ENCODE measurements at places on chromosomes 16 and 17.
A peak's percentile ranks its signal among the peaks of the same experiment; 100 is the strongest.

DNA sequence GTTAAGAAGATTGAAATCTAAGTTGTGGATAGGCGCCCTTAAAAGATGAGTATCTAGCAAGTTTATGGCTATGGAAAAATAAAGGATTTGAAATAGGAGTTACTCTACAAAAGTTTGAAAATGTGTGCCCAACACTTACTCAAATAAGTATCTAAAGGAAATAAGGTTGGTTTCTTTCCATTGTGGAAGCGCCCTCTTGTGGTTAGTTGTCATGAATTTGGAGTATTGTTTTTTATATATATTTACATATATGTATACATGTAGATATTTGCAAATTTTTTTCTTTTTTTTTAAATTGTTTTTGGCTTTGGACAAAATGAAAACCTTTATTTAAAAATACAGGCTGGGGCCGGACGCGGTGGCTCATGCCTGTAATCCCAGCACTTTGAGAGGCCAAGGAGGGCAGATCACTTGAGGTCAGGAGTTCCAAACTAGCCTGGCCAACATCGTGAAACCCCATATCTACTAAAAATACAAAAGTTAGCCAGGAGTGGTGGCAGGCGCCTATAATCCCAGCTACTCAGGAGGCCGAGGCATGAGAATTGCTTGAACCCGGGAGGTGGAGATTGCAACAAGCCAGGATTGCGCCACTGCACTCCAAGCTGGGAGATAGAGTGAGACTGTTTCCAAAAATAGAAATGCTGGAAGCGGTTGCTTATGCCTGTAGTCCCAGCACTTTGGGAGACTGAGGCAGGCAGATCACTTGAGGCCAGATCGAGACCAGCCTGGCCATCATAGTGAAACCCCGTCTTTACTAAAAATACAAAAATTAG is 24.0 kb upstream of the VPS4A start:
- no peak for DNase-seq

DNA sequence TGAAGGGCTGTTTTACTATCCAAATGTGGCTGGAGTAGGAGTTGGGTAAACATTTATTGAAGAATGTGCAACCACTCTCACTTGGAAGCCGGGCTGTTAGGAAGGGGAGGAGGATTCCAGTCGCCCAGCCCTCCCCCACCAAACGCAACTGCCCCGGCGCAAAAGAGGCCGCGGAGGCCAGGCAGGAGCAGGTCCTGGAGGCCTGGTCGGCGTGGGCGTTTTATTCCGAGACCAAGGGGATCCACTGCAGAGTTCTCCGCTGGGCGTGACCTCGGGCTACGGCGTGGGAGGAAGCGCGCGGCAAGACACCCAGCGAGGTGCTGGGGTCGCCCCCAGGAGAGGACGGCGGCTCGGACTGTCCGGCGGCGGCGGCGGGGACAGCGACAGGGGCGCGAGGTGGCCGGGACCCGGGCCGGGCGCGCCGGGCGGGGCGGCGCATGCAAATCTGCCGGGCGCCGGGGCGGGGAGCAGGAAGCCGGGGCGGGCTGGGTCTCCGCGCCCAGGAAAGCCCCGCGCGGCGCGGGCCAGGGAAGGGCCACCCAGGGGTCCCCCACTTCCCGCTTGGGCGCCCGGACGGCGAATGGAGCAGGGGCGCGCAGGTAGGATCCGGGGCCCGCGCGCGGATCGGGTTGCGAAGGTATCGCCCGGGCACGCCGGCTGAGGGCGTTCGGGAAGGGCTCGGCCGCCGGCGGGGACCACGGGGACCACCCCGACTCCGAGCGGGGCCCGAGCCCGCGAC is at the start of gene IL4R:
TSS of gene IL4R (plus strand) at position 553 of the 739 bp plus-strand sequence. CDS start 26,230 bp downstream, outside the sequence.
- peak; percentile 87 for DNase-seq

DNA sequence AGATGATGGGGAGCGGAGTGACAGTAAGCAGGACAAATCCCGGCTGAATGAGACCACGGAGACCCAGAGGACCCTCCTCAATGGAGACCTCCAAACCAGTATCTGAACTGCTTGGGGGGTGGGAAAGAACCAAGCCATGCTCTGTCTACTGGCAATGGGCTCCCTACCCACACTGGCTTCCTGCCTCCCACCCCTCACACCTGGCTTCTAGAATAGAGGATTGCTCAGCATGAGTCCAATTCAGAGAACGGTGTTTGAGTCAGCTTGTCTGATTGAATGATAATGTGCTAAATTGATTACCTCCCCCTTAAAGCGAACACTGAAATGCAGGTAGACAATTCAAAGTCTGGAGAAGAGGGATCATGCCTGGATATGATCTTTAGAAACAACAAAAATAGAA is 5.5 kb downstream of the SSTR2 start:
- no peak for DNase-seq

- no peak for DNase-seq
Observed at GRCh38 chr16:49419862-49420261, 46.3 kb downstream of the C16orf78 start.

DNA sequence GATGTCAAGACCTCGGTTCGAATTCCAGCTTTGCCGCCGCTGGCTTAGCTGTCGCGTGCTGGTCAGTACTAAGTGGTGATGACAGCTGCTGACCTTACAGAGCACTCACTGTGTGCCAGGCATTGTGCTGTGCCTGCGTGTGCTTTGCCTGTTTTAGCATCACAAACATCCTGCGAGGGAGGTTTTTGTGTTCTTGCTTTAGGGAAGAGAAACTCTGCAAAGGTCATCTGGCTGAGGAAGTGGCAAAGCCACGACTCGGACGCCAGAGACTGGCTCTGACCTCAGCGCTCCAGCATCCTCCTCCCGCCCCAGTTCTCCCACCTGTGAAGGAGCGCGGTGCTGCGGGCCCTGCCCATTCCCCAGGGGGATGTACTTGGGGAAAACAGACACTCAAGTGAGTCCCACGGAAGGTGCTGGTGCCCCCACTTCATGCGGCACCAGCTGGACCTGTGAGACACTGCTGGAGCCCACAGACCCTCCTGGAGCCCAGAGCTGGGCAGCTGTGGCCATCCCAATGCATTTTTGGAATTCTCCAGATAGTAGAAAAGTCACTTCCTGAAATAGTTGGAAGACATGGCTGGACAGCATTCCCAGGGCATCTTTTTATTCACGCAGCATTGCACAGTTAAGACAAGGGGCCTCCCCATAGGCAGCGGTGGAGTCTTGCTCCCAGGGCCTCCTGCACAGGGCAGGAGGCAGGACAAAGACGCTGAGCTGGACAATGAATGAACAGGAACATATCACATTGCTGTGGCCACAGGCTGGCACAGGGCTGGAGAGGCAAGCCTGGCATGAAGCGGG is 20.0 kb upstream of the HERPUD1 start:
- DNase-seq = no peak

GRCh38 chr17:10162096-10162495 is 36.3 kb downstream of the GAS7 start:
- DNase-seq = no peak

GRCh38 chr16:68948230-68948910 is 105.0 kb downstream of the TANGO6 start:
- DNase-seq = no peak

DNA sequence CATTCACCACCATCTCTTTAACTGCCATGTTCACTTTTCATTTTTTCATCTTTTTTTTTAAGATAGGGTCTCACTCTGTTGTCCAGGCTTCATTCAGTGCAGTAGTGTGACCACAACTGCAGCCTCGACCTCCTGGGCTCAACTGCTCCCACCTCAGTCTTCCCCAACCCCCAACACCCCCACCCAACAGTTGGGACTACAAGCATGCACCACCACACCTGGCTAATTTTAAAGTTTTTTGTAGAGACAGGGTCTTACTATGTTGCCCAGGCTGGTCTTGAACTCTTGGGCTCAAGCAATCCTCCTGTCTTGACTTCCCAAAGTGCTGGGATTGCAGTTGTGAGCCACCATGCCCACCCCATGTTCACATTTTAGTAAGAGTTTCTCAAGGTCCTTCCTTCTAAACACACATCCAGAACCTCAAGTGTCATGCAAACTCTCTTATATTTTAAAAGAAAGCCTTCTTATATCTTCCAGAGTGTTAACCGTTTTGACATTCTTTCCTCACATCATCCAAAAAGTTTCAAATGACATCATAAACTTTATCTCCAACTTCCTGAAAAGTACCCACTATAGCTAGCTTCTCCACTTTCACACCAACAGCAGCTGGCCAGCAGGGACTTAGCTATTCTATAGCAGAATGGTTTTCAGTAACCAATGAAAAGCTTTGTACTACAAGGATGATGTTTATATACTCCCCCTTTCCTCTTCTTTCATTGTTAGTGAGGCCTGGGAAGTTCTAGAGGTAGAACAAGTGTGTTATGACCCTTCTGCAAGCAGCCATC is 49.3 kb downstream of the TRAF4 start:
- no peak for DNase-seq

DNA sequence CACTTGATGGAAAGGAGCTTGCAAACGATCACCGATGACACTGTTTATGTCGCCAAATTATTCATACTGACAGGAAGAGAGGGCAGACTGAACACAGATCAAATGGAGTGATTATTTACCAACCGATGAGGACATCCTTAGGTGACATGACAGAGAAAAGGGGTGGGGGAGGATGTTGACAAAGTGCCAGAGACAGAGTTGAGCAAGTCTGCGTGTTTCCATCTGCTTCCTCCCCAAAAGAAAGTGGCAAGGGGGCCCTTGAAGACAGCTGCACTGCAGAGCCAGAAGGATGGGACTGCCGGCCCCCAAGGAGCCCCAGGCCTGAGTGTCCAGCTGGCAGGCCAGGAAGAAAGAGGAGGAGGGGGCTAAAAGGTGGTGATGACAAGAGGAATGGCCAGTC is 191.0 kb upstream of the RPL38 start:
- no peak for DNase-seq

DNA sequence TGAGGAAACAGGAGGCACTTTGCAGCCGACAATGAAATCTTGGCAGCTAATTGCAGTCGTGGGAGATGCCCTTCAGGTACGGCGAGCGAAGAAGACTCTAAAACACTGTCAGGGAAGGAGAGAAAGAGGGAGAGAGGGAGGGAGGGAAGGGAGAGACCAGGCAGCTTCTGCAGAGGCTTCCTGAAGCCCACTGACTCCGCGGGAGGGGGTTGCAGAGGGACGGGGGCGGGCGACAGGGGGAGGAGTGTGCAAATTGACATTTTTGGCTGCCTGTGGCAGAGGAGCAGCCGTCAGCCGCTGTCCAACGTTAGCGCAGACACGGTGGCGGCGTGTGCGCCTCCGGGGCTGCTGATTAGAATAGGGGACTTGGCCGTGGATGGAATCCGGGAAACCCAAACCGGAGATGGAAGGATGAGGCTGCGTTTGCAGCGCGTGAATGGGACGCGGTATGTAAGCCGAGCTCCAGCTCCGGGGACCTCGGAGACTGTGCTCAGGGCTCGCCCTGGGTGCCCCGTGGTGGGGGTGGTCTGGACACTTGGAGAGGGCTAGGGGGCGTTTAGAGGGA is 849.1 kb upstream of the RBFOX1 start:
- DNase-seq = no peak

DNA sequence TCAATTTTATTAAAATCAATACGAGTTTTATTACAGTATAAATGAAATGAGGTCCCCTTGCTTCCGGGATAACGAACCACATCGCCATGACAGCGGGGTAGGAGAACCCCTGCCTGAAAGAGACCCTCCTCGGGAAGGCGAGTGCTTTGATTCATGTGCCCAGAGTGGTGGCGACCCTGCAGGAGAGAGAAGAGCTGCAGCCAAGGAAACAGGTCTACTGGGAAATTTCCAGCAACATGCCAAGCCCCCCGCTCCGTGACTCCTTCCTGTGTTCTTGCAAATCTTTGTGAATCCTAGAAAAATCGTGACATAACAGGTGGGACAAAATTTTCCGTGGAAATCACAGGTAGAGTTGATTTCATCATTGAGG is 162.5 kb downstream of the WSCD1 start:
- no peak for DNase-seq

- DNase-seq = no peak
Observed at GRCh38 chr16:25048146-25048618, 33.0 kb upstream of the ARHGAP17 start.

DNA sequence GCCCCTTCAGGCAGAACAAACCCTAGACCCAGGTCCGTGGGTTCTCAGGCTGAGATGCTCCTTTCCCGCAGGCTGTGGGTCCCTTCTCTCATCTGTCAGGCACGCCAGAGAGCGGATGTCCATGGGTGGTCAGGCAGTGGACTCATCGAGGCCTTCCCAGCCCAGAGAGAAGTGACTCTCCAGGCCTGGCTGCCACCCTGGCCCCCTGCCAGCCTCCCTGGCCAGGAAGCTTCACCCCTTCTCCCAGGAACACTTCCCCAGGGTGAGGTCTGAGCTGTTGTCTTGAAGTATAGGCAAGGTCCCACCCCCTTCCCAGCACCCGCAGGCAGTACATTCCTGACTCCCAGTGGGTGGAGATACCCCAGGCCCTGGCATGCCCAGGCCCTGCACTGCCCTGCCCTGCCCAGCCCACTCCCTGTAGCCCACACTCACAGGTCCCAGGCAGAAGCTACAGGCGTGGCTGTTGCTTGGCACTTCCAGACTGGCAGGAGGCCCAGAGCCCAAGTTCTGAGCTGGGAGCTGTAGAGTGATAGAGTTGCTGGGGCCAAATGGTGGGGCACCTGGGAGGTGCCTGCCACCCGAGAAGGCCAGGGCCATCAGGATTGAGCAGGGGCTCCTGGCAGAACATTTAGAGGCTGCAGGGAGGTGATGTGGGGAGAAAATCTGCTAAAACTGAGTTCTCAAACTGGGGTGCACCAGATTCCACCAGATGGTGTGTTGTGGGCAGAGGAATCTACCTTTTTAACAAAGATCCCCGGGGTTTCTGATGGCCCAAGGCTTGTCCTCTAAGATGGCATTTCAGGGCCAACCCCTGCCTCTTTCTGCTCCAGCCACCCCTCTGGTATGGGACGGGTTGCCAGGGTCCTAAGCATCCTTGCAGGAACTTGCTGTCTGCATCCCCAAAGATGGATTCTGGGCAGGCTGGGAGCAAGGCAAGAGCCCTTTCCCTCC is 6.7 kb downstream of the ITGA3 start:
- DNase-seq = no peak

GRCh38 chr17:37541880-37542660 is 52.4 kb downstream of the DUSP14 start:
- no peak for DNase-seq

DNA sequence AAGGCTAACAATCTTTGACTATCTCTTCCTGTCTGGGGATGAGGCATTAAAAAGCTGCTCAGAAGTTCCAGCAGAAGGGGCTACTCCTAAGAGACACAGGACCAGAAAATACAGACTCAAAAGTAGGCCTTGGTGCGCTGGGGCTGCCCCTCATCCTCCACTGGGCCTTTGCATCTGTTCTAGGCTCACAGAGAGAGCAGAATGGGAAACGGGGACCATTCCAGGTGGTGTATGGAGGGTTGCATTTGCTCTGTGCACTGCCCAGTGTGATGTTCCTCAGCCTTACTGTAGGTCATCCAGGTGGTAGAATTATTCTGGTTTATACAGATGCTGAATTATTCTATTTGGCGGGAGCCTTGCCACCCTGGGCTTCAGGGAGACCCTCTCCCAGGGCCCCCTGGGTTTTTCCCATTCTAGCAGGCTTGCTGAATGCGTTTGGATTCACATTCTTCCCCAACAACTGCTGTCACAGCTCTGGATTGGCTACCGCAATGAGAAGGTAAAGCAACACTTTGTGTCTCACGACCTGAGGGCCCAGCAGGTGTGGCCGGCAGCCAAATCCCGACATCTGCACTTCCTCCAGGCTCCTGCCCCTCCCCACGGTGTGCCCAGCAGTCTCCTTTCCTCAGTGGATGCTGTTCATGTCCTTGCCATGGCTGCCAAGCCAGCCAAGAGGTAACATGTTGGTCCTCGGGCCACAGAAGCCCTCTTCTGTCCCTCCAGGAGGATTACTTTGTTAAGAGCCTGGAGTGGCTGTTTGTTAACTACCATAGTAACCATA is 25.0 kb upstream of the ZNHIT3 start:
- no peak for DNase-seq

- DNase-seq = no peak
Observed at GRCh38 chr16:3158026-3158509, 23.2 kb downstream of the ZNF213 start.

GRCh38 chr17:79511471-79511870 is 99.4 kb downstream of the RBFOX3 start:
- no peak for DNase-seq

Data from activated naive CD8-positive, alpha-beta T cell treated with anti-CD3 and anti-CD28 coated beads for 36 hours (primary cell).